ENCODE measurements at places on chromosomes 12 and 14. TPM values are rescaled to one million over a fixed set of nuclear protein-coding genes. Genes with fewer than 3 reads are reported as not detected.

Gene NABP2
- 20.9 TPM for total RNA-seq

- no peaks in the 10 kb centered on the region for H3K27me3 ChIP-seq
- no peaks in the 10 kb centered on the region for H3K4me1 ChIP-seq
- H3K4me3 ChIP-seq: no peak overlapping the region
- H3K27ac ChIP-seq: no peak overlapping the region
- H3K36me3 ChIP-seq: no peaks in the 10 kb centered on the region
Observed at GRCh38 chr12:30985814-30986452, 59.4 kb downstream of the TSPAN11 start.

Gene NRIP2
- total RNA-seq: 0.77 TPM

GRCh38 chr12:41211448-41211847 lies 23.3 kb downstream of the PDZRN4 start:
- no peaks in the 10 kb centered on the region for H3K4me1 ChIP-seq
- H3K27ac ChIP-seq: no peak overlapping the region
- no peak for DNase-seq
- no peaks in the 10 kb centered on the region for H3K36me3 ChIP-seq

DNA sequence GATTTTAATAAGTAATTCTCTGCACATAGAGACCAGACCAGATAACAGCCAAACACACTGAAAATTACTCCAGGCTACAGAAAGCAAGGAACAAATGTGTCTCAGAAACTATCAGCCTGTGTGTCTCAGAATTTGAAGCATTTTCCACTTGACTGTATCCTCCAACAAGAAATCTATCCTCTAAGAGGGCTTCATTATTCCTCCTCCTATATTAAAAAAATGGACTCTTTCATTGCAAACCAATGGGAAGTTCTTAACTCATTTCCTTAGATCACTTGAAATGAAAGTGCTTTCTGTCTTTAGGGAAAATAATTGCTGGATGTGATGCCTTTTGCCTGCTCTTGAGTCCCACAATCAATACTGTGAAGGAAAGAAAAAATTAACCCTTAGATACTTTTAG lies 2.3 kb downstream of the ST8SIA1 start:
- no peak overlapping the region for H3K27ac ChIP-seq
- peak overlapping the region; percentile 63 for H3K4me3 ChIP-seq
- H3K36me3 ChIP-seq: no peaks in the 10 kb centered on the region
- no peak for DNase-seq

Gene ATP2A2
- 156 TPM for total RNA-seq

Gene FAM216A
- 3.0 TPM for total RNA-seq

GRCh38 chr12:1917172-1918070 lies 1.0 kb downstream of the CACNA2D4 start:
- peak overlapping the region; percentile 77 for H3K27ac ChIP-seq
- peak overlapping the region; percentile 45 for H3K4me3 ChIP-seq
- DNase-seq: peak; percentile 46
- H3K27me3 ChIP-seq: no peaks in the 10 kb centered on the region

Gene CKAP4
- total RNA-seq: 32.2 TPM

GRCh38 chr14:29648045-29648444 lies 279.6 kb downstream of the PRKD1 start:
- DNase-seq: no peak
- no peak overlapping the region for H3K27ac ChIP-seq
- H3K27me3 ChIP-seq: no peaks in the 10 kb centered on the region
- no peaks in the 10 kb centered on the region for H3K4me1 ChIP-seq

- no peak overlapping the region for H3K4me3 ChIP-seq
- H3K27ac ChIP-seq: no peak overlapping the region
- H3K36me3 ChIP-seq: no peaks in the 10 kb centered on the region
- DNase-seq: no peak
- H3K4me1 ChIP-seq: no peaks in the 10 kb centered on the region
Observed at GRCh38 chr12:31362115-31362758, 36.3 kb upstream of the SINHCAF start.

Gene TSPAN9
- 61.1 TPM for total RNA-seq

Gene ATP23
- total RNA-seq: 5.4 TPM

Gene OAS1
- 112 TPM for total RNA-seq

DNA sequence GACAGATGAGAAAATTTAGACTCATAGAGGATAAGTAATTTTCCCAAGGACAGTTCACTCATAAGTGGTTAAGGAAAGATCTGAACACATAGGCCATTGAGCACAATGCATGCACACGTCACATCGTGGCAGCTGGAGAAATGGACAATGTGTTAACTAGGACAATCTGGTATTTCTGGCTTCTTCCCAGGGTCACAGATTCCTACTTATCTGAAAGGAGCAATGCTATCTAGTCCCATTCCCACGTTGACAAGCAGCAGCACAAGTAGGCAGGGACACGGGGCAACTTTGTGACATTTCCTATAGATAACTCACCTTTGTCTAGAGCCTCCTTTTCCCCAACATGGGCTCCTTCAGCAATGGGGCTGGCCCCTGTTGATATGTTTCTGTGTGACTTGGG lies 6.7 kb upstream of the CMAS start:
- no peaks in the 10 kb centered on the region for H3K36me3 ChIP-seq
- peaks cover 7% of the 10 kb centered on the region for H3K4me1 ChIP-seq
- DNase-seq: no peak
- H3K27ac ChIP-seq: no peak overlapping the region
- no peaks in the 10 kb centered on the region for H3K27me3 ChIP-seq

DNA sequence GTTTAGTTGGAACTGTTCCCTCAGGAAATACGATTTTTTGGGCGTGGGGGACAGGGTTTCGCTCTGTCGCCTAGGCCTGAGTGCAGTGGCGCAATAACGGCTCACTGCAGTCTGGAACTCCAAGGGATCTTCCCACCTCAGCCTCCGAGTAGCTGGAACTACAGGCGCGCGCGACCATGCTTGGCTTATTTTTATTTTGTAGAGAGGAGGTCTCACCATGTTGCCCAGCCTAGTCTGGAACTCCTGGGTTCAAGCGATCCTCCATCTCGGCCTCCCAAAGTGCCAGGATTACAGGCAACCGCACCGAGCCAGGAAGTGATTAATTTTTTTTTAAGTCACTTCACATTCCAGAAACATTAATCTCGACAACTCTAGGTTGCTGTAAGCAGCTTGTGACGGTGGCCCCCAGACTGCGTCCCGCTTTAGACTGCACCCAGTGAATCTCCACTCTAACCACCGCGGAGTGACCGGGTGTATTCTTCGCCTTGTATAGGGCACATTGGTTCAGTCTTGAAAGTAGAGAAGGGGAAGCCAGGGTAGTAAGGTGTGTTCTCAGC lies 830 bp upstream of the MIS18BP1 start:
- no peaks in the 10 kb centered on the region for H3K36me3 ChIP-seq
- H3K4me1 ChIP-seq: peaks cover 32% of the 10 kb centered on the region
- peak; percentile 65 for DNase-seq
- peak overlapping the region; percentile 86 for H3K4me3 ChIP-seq
- H3K27me3 ChIP-seq: no peaks in the 10 kb centered on the region
- peak overlapping the region; percentile 98 for H3K27ac ChIP-seq

GRCh38 chr12:44148936-44149335 lies 313.1 kb downstream of the TMEM117 start:
- no peaks in the 10 kb centered on the region for H3K4me1 ChIP-seq
- H3K27me3 ChIP-seq: no peaks in the 10 kb centered on the region
- no peak overlapping the region for H3K4me3 ChIP-seq
- H3K27ac ChIP-seq: no peak overlapping the region
- no peak for DNase-seq
- no peaks in the 10 kb centered on the region for H3K36me3 ChIP-seq

- H3K36me3 ChIP-seq: no peaks in the 10 kb centered on the region
- no peak for DNase-seq
- H3K4me3 ChIP-seq: no peak overlapping the region
- no peaks in the 10 kb centered on the region for H3K27me3 ChIP-seq
- peaks cover 68% of the 10 kb centered on the region for H3K4me1 ChIP-seq
Observed at GRCh38 chr14:77003960-77004710, 24.4 kb downstream of the IRF2BPL start.

DNA sequence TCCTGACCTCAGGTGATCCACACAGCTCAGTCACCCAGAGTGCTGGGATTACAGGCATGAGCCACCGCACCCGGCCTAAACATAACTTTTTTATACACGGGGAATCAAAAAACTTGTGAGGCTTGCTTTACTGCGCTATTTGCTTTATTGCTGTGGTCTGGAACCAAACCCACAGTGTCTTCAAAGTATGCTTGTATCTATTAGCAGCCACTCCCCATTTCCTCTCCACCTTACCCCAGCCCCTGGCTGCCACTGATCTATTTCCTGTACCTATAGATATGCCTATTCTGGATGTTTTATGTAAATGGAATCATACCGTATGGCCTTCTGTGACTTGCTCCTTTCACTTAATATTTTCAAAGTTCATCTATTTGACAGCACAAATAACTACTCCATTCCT lies 233.4 kb downstream of the BMP4 start:
- H3K27ac ChIP-seq: no peak overlapping the region
- H3K36me3 ChIP-seq: no peaks in the 10 kb centered on the region

- H3K27ac ChIP-seq: no peak overlapping the region
- no peaks in the 10 kb centered on the region for H3K36me3 ChIP-seq
- no peaks in the 10 kb centered on the region for H3K27me3 ChIP-seq
- no peak overlapping the region for H3K4me3 ChIP-seq
- H3K4me1 ChIP-seq: peaks cover 33% of the 10 kb centered on the region
Observed at GRCh38 chr14:72519543-72519942, 374.4 kb downstream of the DPF3 start.

DNA sequence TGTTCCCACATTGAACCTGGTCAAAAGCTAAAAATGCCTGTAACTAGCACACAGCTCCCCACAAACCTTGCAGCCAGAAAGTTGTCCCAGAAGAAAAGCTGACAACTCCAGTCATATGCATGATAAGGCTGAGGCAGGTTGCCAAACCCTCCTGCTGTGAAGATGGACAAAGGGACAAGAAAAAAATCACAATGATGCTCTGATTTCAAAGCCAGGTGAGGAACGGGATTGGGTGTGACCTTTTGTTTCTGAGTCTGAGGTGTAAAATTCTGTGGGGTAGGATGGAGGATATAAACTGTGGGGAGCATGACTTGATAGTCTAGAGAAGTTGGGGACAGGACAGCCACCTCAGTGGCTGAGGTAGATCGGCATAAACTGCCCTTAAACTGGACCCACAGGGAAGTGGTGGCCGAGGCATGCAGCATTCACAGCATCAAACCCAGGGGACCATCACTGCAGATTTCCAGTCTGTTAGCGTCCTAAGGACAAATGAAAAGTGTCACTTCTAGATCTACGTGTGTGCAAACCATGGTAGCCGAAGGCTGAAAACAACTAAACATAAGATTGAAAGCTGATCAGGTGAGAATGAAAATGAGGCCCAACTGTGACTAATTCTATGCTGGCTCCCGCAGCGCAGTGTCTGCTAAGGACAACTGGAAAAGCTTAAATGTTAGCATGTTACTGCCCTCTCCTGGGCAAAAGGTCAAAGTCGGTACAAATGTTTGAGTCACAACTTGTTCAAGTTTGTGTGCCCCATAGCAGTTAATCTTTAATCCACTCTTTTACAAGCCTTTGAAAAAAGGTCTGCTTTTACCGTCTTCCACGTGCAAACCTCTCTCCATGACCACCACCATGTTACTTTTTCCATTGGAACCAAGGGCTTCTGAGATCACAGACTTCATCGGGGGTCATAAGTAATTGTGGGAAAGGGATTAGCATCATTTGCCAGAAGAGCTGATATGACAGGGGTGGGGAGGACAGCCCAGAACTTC lies 39.8 kb downstream of the GRIN2B start:
- no peaks in the 10 kb centered on the region for H3K4me1 ChIP-seq
- H3K4me3 ChIP-seq: no peak overlapping the region
- H3K27ac ChIP-seq: no peak overlapping the region
- DNase-seq: no peak
- no peaks in the 10 kb centered on the region for H3K36me3 ChIP-seq

- H3K27me3 ChIP-seq: no peaks in the 10 kb centered on the region
- no peak overlapping the region for H3K27ac ChIP-seq
- H3K4me1 ChIP-seq: no peaks in the 10 kb centered on the region
- no peak overlapping the region for H3K4me3 ChIP-seq
- no peaks in the 10 kb centered on the region for H3K36me3 ChIP-seq
- DNase-seq: no peak
Observed at GRCh38 chr14:63326840-63327239, 8.1 kb upstream of the GPHB5 start.

Gene NUDT14
- 54.5 TPM for total RNA-seq

Gene TMEM233
- total RNA-seq: 0.47 TPM

- H3K27me3 ChIP-seq: peaks cover 86% of the 10 kb centered on the region
- H3K27ac ChIP-seq: no peak overlapping the region
- no peak for DNase-seq
- H3K4me1 ChIP-seq: peaks cover 42% of the 10 kb centered on the region
Observed at GRCh38 chr12:48002773-48003218, 1.5 kb downstream of the COL2A1 start.

DNA sequence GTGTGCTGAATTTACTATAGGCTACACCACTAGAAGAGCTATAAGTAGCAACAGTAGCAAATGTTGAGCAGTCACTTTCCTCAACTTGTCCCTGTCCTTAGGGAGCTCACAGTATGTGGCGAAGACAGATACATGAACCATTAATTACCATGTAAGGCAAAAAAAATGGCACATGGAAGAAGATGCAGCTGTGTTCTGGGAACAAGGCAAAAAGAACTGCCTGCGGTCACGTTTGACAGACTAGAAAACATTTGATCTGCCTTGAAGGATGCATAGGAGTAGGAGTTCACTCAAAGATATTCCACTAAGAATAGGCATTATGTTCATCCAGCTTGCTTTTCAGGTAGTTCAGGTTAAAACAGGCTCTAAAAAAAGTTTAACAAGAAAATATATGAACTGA lies 46.5 kb upstream of the IFNG-AS1 start:
- peaks cover 9% of the 10 kb centered on the region for H3K4me1 ChIP-seq
- H3K27me3 ChIP-seq: no peaks in the 10 kb centered on the region
- H3K27ac ChIP-seq: no peak overlapping the region
- H3K36me3 ChIP-seq: no peaks in the 10 kb centered on the region
- H3K4me3 ChIP-seq: no peak overlapping the region

GRCh38 chr12:127125607-127126259 lies 1141.2 kb upstream of the TMEM132C start:
- no peaks in the 10 kb centered on the region for H3K36me3 ChIP-seq
- no peak overlapping the region for H3K27ac ChIP-seq
- H3K27me3 ChIP-seq: no peaks in the 10 kb centered on the region
- H3K4me3 ChIP-seq: no peak overlapping the region
- DNase-seq: no peak

Gene GLIPR1L2
- 0.68 TPM for total RNA-seq

DNA sequence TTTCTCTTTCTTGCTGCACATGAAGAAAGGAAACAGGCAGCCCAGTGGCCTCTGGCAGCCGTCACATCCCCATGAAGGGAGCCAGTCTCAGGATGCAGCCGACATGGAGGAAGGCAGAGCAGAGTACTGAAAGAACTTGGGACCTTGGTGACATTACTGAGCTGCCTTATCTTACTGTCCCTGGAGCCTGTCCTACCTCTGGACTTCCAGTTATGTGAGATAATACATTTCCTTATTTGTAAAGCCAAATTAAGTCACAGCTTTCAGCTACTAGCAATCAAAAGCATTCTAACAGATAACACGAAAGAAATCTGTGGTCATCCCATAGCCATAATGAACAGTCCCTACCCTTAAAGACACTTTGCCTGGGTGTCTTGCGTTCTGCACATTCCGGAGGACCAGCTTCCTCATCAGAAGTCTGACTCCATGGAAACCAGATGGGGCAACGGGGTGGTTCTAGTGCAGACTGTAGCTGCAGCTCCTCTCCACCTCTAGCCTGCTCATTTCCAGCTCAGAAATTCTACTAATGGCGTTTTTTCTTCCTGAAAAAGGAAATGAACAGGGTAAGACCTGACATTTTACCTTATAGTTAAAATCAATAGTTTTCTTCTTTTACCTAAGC lies 7.8 kb upstream of the EGLN3 start:
- DNase-seq: no peak
- H3K27ac ChIP-seq: no peak overlapping the region
- H3K4me3 ChIP-seq: no peak overlapping the region
- H3K27me3 ChIP-seq: no peaks in the 10 kb centered on the region
- H3K4me1 ChIP-seq: no peaks in the 10 kb centered on the region
